IMR-90 (cell line): ENCODE measurements at places on chromosomes 4 and X. TPM values are rescaled to one million over a fixed set of nuclear protein-coding genes. Genes with fewer than 3 reads are reported as not detected.
A peak's percentile ranks its signal among the peaks of the same experiment; 100 is the strongest.

DNA sequence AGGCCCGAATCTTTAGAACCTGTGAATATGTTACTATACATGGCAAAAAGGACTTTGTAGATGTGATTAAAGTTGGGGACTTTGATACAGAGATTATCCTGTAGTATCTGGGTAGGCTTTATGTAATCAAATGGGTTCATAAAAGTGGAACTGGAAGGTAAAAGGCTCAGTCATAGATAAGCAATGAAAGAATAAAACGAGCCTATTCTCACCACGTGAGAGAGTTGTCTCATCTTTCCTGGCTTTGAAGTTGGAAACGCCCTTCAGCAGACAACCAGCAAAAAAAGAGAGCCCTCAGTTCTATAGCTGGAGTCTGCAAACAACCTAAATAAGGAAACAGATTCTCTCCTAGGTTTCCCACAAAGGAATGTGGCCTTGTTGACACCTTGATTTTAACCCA is 805.8 kb upstream of the DIAPH2 start:
- no peaks in the 10 kb centered on the region for H3K4me1 ChIP-seq
- DNase-seq, result no peak
- H3K36me3 ChIP-seq, result no peaks in the 10 kb centered on the region
- H3K27ac ChIP-seq, result no peak overlapping the region

- H3K27ac ChIP-seq, result no peak overlapping the region
- no peak for DNase-seq
- no peak overlapping the region for H3K4me3 ChIP-seq
- H3K4me1 ChIP-seq, result no peaks in the 10 kb centered on the region
- no peaks in the 10 kb centered on the region for H3K27me3 ChIP-seq
These were observed 42.9 kb downstream of the ALPK1 start for GRCh38 chr4:112340023-112340422.

DNA sequence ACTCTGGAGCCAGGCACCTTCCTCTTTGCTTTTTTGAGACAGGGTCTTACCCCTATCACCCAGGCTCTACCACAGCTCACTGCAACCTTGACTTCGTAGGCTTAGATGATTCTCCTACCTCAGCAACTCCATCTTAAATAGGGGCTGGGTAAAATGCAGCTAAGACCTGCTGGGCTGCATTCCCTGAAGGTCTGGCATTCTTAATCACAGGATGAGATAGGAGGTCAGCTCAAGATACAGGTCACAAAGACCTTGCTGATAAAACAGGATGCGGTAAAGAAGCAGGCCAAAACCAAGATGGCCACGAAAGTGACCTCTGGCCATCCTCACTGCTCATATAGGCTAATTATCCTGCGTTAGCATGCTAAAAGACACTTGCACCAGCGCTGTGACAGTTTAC is 770.8 kb upstream of the PRKX start:
- H3K4me3 ChIP-seq, result no peak overlapping the region
- no peaks in the 10 kb centered on the region for H3K4me1 ChIP-seq
- no peaks in the 10 kb centered on the region for H3K36me3 ChIP-seq
- no peaks in the 10 kb centered on the region for H3K27me3 ChIP-seq

GRCh38 chrX:139178980-139179379 is 351.6 kb upstream of the F9 start:
- no peak overlapping the region for H3K27ac ChIP-seq
- no peaks in the 10 kb centered on the region for H3K4me1 ChIP-seq
- H3K27me3 ChIP-seq, result no peaks in the 10 kb centered on the region
- no peak for DNase-seq
- H3K4me3 ChIP-seq, result no peak overlapping the region

GRCh38 chr4:15151033-15151432 is 148.8 kb downstream of the CPEB2 start:
- H3K4me1 ChIP-seq, result peaks cover 13% of the 10 kb centered on the region
- H3K27me3 ChIP-seq, result no peaks in the 10 kb centered on the region
- no peak overlapping the region for H3K4me3 ChIP-seq
- H3K27ac ChIP-seq, result no peak overlapping the region
- no peaks in the 10 kb centered on the region for H3K36me3 ChIP-seq

- H3K27ac ChIP-seq, result no peak overlapping the region
- no peak overlapping the region for H3K4me3 ChIP-seq
- peak; percentile 2 for DNase-seq
- H3K4me1 ChIP-seq, result no peaks in the 10 kb centered on the region
- no peaks in the 10 kb centered on the region for H3K36me3 ChIP-seq
- H3K27me3 ChIP-seq, result peaks cover 4% of the 10 kb centered on the region
These were observed 103.0 kb upstream of the TAPT1 start for GRCh38 chr4:16329125-16329796.

DNA sequence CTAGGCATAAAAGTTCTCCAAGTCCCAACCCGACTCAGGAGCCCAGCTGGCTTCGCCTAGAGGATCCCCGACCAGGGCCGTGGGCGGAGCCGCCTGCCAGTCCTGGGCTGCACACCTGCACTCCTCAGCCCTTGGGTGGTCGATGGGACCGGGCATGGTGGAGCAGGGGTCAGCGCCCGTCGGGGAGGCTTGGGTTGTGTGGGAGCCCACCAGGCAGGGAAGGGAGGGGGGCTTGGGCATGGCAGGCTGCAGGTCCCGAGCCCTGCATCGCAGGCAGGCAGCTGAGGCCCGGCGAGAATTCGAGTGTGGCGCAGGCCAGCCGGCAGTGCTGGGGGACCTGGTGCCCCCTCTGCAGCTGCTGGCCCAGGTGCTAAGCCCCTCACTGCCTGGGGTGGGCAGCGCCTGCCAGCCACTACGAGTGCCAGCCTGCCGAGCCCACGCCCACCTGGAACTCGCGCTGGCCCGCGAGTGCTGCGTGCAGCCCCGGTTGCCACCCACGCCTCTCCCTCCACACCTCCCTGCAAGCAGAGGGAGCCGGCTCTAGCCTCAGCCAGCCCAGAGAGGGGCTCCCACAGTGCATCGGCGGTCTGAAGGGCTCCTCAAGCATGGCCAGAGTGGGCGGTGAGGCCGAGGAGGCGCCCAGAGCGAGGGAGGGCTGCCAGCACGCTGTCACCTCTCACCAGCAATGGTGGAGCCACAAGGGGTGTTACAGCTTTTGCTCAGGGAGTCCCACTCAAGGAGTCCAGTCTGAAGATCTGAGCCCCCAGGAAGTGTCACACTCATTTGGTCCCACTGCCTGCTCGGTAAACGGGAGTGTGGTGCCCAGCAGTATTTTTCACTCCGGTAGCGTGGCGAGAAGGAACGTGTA is 38.9 kb downstream of the SPRY1 start:
- H3K27ac ChIP-seq, result no peak overlapping the region
- no peaks in the 10 kb centered on the region for H3K36me3 ChIP-seq
- no peaks in the 10 kb centered on the region for H3K4me1 ChIP-seq
- no peaks in the 10 kb centered on the region for H3K27me3 ChIP-seq

DNA sequence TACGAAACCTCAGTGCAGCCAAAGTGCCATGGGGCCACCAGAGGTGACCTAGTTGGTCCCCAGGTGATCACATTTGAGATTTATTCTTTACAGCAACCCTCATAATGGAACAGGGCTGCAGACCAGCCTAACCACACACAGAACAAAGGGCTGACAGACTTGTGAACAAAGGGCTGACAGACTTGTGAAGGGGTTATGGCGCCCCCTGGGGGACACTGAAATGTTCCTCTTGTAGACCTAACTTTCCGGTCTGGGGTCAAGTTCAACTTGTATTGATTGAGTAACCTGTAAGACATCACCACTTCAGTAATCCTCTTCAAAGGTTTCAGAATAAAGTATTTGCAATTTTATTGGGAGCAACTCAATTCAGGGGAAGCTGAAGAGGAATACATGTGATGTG is 175.9 kb upstream of the RPS6KA3 start:
- peak; percentile 76 for DNase-seq
- no peak overlapping the region for H3K27ac ChIP-seq
- no peaks in the 10 kb centered on the region for H3K4me1 ChIP-seq
- no peak overlapping the region for H3K4me3 ChIP-seq

DNA sequence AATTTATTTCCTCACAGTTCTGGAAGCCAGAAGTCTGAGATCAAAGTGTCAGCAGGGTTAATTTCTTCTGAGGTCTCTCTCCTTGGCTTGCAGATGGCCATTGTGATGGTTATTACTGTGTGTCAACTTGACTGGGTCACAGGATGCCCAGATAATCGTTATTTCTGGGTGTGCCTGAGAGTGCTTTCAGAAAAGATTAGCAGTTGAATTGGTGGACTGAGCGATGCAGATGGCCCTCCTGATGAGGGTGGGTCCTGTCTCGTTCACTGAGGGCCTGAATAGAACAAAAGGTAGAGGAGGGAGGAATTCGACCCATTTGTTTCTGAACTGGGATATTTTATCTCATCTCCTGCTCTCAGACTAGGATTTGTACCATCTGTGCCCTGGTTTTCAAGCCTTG is 15.7 kb downstream of the SMIM43 start:
- H3K4me3 ChIP-seq, result no peak overlapping the region
- H3K27ac ChIP-seq, result no peak overlapping the region
- DNase-seq, result no peak

DNA sequence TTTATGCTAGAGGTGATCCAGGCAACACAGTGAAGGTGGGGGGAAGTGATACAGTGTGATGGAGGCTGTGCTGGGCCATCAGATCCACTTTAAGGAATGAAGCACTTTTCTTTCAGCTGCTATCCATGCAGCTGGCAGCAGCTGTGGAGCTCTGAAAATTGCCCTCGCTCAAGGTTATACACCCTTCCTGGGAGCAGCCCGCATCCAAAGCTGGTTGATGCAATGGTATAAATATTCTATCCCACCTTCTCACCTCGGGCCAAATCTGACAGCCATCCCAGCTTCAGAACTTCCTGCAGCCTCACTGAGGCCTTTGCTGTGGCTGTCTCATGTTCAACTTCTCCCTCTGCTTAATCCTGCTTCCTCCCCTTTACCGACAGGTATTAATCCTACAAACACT is 18.6 kb downstream of the CXCL13 start:
- H3K27me3 ChIP-seq, result peaks cover 21% of the 10 kb centered on the region
- no peaks in the 10 kb centered on the region for H3K36me3 ChIP-seq
- no peaks in the 10 kb centered on the region for H3K4me1 ChIP-seq

DNA sequence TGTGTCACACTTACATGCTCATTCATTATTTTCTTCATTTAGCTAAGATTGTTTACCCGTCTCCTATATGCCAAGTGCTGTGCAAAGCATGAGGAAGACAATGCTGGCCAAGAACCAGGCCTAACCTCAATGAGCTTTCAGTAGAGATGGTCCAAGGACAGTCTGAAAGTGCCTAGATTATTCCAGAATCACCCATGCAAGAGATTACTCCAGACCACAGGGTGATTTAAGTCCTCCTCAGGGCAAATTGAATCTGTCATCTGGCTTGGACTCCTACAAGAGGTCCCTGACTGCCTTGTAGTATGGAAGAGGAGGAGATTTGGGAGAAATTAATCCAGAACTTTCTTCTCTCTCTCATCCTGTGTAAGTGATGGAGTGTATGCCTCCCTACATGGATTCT is 99.4 kb upstream of the NDP start:
- no peak for DNase-seq
- no peaks in the 10 kb centered on the region for H3K36me3 ChIP-seq
- no peak overlapping the region for H3K4me3 ChIP-seq
- no peak overlapping the region for H3K27ac ChIP-seq

DNA sequence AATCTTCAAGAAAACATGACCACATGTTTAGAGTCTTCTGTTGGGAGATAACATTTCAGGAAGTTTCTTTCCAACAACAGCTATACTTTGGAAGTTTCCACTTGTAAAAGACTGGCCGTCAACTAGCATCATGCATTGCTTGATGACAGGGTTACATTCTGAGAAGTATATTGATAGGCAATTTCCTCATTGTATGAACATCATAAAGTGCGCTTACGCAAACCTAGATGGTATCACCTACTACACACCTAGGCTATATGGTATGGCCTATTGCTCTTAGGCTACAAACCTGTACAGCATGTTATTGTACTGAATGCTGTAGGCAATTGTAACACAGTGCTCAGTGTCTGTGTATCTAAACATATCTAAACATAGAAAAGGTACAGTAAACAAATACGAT is 25.4 kb upstream of the CD40LG start:
- H3K27me3 ChIP-seq, result no peaks in the 10 kb centered on the region; the same call in 1 of the 2 replicates
- H3K4me3 ChIP-seq, result no peak overlapping the region
- H3K36me3 ChIP-seq, result no peaks in the 10 kb centered on the region
- H3K27ac ChIP-seq, result no peak overlapping the region
- no peaks in the 10 kb centered on the region for H3K4me1 ChIP-seq

GRCh38 chr4:173121076-173121561 is 47.5 kb upstream of the GALNT7 start:
- DNase-seq, result peak; percentile 25
- no peak overlapping the region for H3K27ac ChIP-seq
- no peak overlapping the region for H3K4me3 ChIP-seq
- H3K4me1 ChIP-seq, result peaks cover 1% of the 10 kb centered on the region; the same call in 1 of the 2 replicates
- H3K27me3 ChIP-seq, result no peaks in the 10 kb centered on the region

- no peak overlapping the region for H3K4me3 ChIP-seq
- no peaks in the 10 kb centered on the region for H3K27me3 ChIP-seq
- H3K4me1 ChIP-seq, result peaks cover 4% of the 10 kb centered on the region; the same call in 1 of the 2 replicates
- DNase-seq, result no peak
- no peak overlapping the region for H3K27ac ChIP-seq
- H3K36me3 ChIP-seq, result peaks cover 2% of the 10 kb centered on the region; the same call in 1 of the 2 replicates
These were observed 171.1 kb downstream of the PDGFC start for GRCh38 chr4:156800463-156800862.

GRCh38 chr4:184734758-184735157 is 862 bp upstream of the CENPU start:
- H3K27ac ChIP-seq, result no peak overlapping the region
- H3K27me3 ChIP-seq, result no peaks in the 10 kb centered on the region
- H3K4me3 ChIP-seq, result no peak overlapping the region
- no peaks in the 10 kb centered on the region for H3K36me3 ChIP-seq

DNA sequence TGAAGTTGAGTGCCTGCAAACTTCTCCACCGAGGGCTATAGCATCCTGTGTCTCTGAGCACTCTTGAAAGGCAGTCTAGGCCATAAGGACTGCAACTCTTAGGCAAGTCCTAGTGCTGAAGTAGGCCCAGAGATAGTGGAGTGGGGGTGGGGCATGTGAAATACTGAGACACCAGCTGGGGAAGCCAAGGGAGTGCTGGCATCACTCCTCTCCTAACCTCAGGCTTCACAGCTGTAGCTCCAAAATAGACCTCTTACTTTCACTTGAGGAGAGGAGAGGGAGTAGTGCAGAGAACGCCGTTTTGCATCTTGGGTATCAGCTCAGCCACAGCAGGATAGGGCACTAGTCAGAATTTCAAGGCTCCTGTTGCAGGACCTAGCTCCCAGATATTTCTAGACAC is 56.2 kb upstream of the CYSLTR1 start:
- no peaks in the 10 kb centered on the region for H3K4me1 ChIP-seq
- H3K36me3 ChIP-seq, result no peaks in the 10 kb centered on the region
- no peak for DNase-seq
- H3K27ac ChIP-seq, result no peak overlapping the region
- H3K27me3 ChIP-seq, result no peaks in the 10 kb centered on the region
- no peak overlapping the region for H3K4me3 ChIP-seq

DNA sequence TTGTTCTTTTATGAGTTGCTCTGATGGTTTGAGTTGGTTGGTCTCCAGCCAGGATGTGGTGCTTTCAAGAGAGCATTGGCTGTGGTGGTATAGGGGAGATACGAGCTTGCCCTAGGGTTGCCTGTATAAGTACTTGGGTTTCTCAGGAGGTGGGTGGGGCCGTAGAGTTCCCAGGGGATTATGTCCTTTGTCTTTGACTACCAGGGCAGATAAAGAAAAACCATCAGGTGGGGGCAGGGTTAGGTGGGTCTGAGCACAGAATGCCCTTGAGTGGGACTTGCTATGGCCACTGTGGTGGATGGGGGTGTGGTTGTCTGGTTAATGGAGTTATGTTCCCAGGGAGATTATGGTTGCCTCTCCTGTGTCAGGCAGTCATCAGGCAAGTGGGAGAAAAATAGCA is 247.9 kb upstream of the HAND2 start:
- DNase-seq, result no peak
- H3K4me1 ChIP-seq, result no peaks in the 10 kb centered on the region
- H3K36me3 ChIP-seq, result no peaks in the 10 kb centered on the region
- H3K27ac ChIP-seq, result no peak overlapping the region
- no peaks in the 10 kb centered on the region for H3K27me3 ChIP-seq

The CXCR3 gene
- total RNA-seq, result not detected in 2 replicates
